A549 (cell line): ENCODE measurements at places on chromosomes 16 and 17. TPM values are rescaled to one million over a fixed set of nuclear protein-coding genes. Genes with fewer than 3 reads are reported as not detected.

NLRC5 gene
- polyA plus RNA-seq, result 3.4 to 3.6 TPM (median 3.5 TPM) in 3 replicates

- DNase-seq, result no peak
Measured at GRCh38 chr17:39732586-39732985, 2.3 kb upstream of the MIEN1 start.

GRCh38 chr17:82392209-82392920 lies 20.8 kb downstream of the UTS2R start:
- DNase-seq, result no peak

- no peak for DNase-seq
Measured at GRCh38 chr17:68783861-68784260, 171.3 kb downstream of the ABCA8 start.

SNX20 gene
- not detected in 3 replicates for polyA plus RNA-seq

XYLT2 gene
- 13.7 to 15.9 TPM (median 15.8 TPM) in 3 replicates for polyA plus RNA-seq
